ENCODE measurements at places on chromosomes 3 and 15.

GRCh38 chr3:15122398-15122797, 23.4 kb upstream of the RBSN start:
- no peak for DNase-seq

DNA sequence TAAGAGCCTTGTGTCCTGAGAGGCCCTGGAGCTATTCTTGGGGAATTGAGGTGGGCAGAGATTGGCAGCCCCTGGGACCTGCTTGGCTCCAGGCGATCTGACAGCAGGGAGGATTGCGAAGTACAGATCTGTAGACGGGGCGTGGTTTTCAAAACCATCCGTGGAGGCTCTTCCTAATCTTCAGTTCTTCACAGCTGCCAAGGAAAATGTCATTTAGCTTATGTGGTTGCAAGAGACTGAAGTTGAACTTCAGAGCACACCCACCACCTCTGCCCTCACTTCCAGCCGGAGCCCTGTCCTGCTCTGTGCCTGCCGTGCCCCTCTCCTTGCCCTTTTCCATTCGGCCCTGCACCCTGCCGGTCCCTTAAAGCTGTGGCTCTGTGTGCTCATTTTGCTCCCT, 12.9 kb downstream of the NISCH start:
- DNase-seq = no peak

GRCh38 chr3:4606911-4607310, 113.8 kb downstream of the ITPR1 start:
- no peak for DNase-seq

- no peak for DNase-seq
Observed at GRCh38 chr3:59040902-59041301, 8.9 kb downstream of the CFAP20DC start.

DNA sequence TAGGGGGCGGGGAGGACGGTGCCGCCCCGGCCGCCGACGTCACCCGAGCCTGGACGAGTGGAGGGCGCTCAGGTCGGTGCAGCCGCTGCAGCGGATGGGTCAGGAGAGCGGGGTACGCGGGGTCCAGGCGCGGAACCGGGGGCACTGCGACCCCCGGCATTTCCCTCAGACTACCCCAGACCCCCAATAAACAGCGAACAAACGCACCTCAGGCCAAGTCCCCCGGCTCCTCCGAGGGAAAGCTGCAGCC, 78.9 kb downstream of the IQSEC1 start:
- no peak for DNase-seq

GRCh38 chr3:186268616-186269448, 93.2 kb downstream of the DGKG start:
- DNase-seq = no peak

DNA sequence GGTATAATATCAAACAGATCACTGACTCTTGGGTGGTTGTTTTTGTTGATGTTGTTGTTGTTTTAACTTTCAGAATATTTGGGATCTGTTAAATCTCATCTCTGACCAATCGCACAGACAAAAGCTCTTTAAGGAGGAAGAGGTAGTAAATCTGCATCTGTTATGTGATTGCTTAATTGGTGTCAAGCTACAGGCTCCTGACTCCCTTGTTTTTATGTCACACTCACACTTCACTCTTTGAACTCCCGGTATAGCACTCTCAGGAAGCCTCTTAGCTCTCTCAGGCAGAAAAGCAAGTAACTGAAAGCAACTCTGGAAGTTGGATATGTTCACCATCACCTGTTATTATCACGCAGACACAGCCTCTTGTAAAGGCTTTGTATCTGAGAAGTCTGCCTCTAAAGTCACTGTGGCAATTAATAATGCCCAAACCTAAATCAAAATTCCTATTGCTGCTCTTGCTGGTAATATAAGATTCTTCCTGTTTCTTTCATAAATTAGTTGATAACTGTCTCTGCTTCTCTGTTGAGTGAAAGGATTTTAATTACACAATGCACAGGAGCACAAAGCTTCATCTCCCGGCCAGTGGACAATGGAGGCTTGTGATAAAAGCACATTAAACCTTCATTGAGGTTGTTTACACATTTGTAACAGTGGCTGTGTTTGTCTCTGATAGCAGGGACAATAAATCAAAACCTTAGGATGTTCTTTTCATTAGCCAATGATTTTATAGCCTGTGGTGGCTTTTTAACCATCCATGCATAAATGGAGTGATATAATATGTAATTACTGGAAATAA, 576.7 kb downstream of the MFSD1 start:
- DNase-seq = peak; percentile 76

GRCh38 chr3:135197856-135198255, 402.8 kb downstream of the EPHB1 start:
- no peak for DNase-seq

DNA sequence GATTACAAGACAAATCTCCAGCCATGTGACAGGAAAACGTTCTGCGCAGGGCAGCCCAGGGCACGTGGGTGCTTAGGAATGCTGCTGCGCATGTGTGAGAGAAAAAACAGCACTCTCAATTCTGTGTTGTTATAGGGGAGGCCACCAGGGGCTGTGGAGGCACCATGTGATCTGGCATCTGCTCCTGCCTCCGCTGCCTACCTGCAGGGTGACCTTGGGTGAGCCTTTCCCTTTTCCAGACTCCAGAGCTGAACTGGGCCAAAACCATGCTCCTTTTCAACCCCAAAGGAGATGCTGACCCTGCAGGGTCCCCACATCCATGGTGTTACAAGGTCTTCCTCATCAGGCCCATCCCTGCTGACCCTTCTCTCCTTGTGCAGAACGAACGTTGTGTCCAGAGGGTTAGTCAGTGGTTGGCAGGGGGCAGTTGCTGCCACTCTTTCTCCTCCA, 81.5 kb upstream of the RASGRF1 start:
- no peak for DNase-seq

GRCh38 chr3:184568560-184568923, 7.0 kb downstream of the EPHB3 start:
- DNase-seq = no peak

DNA sequence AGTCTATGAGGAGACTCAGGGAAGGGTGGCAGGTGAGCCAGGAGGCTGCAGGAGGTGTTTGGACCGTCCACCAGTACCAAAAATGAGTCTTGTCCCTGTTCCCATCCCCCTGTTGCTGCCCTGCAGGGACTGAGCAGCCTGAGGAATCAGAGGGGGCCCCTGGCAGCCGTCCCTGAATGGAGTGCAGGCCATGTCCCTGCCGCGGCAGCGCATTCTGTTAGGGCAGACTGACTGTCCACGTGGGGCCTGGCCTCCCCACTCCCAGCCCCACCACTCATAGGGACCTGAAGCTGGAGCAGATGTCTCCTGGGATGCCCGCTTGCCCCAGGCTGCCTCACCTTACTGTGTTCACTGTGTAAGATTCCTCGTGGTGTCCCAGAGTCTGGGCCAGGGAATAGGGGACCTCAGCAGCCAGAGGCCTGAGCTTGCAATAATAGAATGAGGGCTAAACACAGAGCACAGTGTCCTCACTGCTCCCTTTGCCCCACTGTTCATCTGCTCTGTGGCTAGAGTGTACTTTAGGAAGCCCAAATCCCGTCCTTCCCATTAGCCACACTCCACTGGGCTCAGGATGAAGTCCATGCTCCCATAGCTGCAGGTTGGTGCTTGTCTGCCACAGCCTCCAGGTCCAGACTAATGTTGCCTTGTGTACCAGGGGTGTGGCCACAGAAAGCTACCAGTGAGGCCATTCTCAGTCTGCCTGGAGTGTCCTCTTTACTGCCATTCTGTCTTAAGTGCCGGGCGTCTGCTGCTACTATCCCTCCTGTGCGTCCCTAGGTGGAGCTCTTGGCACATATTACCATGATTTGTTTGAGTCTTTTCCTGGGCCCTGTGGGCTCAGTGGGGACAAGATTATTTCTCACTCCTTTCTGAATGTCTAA, 63.2 kb downstream of the HCN4 start:
- DNase-seq = peak; percentile 42

DNA sequence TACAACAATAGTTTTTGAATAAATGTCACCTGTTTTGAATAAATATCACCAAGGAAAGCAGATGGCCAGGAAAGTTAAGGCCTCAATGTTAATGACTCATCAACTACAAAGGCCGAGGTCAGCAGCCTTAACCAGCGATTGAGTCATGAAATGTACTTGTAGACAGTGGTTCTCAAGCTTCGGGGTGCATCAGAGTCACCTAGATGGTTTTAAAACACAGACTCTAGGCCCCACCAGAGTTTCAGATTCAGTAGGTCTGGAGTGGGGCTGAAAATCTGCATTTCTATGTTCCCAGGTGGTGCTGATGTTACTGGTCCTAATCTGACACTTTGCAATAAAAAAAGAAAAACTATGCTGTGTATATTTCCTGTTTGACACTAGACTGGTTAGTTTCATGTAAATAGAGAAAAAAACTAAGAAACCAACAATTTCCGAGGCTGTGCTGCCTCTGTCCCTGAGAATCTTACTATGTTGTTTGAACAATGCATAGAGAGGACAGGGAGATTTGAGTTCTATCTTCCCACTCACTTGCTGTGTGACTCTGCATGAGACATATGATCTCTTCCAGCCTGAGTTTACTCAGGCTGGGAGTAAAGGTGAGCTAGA, 9.8 kb downstream of the RAB27A start:
- no peak for DNase-seq

GRCh38 chr15:32685576-32685975, 32.2 kb upstream of the GREM1 start:
- DNase-seq = no peak

DNA sequence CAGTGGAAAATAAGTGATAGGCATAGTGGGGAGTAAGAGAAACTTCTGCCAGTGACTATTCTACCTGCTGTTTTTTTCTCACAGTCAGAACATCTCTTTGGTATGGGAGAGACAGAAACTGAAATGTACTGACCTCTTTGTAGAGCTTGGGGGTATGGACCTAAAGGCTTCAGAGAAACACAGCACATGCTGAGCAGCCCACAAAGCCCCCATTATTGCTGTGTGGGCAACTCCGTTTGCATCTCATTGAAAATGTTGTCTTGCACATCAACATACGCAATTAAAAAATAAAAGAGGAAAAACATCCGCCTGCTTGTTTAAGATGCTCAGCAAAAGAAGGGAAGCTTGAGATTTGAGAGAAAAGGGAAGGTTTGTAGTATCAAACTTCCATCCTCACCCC, 443.4 kb upstream of the SEMA6D start:
- no peak for DNase-seq

GRCh38 chr3:149374793-149375500, 2.5 kb downstream of the TM4SF1 start:
- DNase-seq = no peak

- DNase-seq = peak; percentile 47
Observed at GRCh38 chr15:47669221-47669620, 48.1 kb upstream of the SEMA6D start.

DNA sequence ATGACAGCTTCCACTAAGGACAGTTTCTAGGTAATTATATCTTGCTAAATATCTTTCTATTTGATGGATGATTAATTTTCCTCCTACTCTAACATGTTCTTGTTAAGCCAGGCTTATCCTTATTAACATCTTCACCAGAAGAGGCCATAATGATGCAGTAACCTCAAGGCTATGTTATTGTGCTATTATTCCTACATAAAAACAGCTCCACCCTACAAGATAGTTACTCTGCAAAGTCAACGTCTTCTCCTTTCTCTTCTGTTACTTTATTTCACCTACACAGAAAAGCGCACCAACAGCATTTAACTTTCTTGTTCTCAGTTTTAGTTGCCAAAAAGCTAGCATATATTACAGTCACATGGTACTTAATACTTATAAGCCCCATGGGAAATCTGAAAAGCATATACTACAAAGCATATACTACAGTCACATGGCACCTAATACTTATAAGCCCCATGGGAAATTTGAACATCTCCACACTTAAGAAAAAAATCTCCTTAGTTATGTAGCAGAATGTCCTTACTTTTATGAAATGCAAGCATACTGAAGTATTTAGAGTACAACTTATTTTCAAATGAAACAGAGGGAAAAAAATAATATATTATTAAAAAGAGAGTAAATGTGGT, 13.4 kb downstream of the ADAM10 start:
- no peak for DNase-seq

- DNase-seq = no peak
Observed at GRCh38 chr3:197706658-197707057, 30.0 kb downstream of the RUBCN start.

DNA sequence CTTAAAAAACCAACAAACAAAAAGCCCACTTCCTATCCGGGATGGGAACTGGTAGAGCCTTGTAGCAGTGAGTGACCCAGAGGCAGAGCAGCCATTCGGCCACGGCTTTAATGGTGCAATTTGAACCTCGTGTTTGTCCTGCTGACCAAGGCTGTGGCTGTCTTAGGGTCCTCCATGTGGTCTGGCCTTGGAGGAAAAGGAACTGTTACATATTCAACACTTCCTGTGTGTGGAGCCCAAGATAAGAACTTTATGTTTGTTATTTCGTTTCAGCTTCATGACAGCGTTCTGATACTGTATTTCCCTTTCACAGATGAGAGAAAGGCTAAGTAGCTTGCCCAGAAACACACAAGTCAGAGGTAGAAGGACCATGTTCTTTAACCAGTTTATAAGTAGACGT, 269.8 kb downstream of the SV2B start:
- no peak for DNase-seq

DNA sequence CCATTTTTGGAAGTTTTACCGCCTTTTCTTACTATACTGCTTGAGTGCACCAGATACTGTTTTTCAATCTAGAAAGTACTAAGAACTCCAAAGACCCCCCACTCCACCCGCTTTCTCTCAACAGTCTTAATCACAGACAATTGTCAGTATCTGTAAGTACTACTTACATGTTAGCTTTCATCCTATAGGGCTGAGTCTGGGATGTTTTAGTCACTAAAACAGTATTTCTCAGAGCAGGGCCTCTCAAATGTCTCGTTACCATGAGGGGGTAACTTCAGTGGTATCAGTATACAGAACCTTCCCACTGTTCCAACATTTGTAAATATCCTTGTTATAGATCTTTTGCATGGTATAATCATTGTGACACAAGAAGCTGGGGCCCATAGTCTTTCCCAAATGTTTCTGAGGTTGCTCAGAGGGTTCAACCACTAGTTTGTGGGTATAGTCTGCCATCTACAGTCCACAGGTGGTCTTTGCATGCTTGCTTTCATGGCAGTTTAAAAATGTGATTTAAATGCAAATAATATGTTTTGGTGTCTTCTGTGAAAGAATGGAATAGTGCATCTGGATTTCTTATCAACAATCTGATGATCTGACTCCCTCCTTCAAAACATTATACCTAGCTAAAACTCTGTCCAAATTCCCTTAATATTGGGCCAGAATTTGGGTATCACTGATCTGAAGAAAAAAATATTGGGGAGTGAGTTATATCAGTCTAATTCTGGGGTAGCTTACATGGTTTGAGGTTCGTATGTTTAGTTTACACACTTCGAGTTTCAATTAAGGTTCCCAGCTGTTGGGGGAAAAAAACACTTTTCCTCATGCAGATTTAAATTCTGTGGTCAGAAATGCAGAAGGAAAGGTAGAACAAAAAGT, 18.0 kb upstream of the DNAJC13 start:
- DNase-seq = peak; percentile 55

Measured in NCI-H1105 (cell line).